A549 (cell line): ENCODE measurements at places on chromosomes 12 and 14.

- DNase-seq = no peak
Measured at GRCh38 chr12:79927772-79928474, 7.0 kb downstream of the PPP1R12A start.

- no peak for DNase-seq
Measured at GRCh38 chr12:96473394-96474093, 15.8 kb upstream of the CFAP54 start.

DNA sequence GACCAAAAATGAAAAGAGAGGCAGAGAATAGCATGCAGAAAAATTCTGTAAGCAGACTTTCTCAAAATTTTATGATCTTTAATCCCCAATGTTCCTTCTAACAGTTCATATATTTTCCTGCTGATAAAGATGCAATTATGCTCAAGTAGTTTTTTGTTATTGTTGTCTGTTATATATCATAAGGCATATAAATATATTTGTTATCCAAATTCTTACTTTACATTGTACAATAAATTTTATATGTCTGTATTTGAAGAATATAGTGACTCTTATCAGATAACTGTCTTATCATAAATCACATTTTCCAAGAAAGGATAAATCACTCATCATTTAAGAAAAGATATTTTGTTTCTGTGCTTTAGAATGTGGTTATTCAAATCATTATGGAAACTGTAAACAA is 2.6 kb downstream of the RASSF9 start:
- no peak for DNase-seq

- DNase-seq = no peak
Measured at GRCh38 chr14:49934646-49935045, 41.8 kb downstream of the ARF6 start.

GRCh38 chr12:54027442-54027786 is 826 bp upstream of the HOXC6 start:
- no peak for DNase-seq

DNA sequence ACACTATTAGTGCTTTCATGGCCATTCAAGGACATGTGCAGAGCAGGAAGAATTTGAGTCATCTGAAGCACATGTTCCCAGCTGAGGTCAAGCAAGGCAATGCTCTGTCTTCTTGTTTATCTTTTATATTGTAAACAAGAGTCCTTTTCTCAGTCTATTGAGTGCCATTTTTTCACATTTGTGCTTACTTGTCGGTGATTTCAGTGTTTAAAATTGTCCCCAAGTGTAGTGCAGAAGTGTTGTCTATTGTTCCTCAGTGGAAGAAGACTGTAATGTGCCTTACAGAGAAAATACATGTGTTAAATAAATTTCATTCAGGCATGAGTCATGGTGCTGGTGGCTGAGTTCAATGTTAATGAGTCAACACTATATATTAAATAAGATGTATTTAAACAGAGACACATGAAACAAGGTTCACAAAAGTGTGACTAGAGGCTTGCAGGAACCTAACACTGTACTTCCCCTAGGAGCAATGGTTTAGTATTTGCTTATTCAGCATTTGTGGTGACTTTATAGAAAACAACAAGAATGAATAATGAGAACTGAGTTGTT is 391.1 kb downstream of the LRIG3 start:
- DNase-seq = peak; percentile 40

DNA sequence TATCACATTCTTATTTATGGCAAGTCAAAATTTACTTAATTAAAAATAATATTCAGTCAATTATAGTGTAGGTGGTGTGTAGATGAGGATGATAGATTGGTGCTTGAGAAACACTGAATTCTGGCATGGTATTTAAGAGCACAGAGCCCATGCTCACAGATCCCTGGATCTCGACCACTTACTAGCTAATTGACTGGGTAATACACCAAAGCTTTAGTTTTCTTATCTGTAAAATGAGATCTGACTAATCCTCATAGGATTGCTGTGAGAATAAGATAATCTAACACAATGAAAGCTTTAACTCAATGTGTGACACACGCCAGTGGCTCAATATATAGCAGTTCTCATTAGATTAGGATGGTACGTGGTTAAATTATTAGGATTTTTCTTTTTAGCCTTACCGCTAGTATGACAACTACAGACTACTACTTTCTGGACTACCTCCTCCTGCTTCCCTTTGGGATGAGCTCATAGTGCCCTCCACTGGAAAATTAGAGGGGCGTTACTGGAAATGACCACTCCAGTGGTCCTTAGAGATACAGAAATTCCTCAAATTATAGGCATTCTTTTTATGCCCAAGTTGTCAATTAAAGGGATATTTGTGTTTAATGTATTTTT is 482.8 kb upstream of the TBX3 start:
- peak; percentile 20 for DNase-seq

DNA sequence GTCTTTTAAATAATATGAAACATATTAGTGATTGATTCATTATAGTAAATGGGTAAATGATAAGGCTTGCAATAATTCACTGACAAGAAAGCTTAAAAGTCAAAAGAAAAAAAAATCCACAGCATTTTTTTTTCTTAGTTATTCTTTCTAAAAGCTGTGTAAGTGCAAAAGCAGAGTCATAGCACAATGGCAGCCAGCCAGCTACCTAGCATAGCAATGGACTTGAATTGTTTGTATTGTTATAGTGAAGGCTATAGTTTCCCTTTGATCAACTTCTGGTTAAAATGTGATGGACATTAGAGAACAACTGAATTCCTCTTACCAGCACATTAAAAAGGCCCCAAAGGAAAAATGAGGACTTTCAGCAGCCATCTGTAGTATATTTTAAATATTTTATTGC is 232.1 kb downstream of the NAV3 start:
- no peak for DNase-seq

DNA sequence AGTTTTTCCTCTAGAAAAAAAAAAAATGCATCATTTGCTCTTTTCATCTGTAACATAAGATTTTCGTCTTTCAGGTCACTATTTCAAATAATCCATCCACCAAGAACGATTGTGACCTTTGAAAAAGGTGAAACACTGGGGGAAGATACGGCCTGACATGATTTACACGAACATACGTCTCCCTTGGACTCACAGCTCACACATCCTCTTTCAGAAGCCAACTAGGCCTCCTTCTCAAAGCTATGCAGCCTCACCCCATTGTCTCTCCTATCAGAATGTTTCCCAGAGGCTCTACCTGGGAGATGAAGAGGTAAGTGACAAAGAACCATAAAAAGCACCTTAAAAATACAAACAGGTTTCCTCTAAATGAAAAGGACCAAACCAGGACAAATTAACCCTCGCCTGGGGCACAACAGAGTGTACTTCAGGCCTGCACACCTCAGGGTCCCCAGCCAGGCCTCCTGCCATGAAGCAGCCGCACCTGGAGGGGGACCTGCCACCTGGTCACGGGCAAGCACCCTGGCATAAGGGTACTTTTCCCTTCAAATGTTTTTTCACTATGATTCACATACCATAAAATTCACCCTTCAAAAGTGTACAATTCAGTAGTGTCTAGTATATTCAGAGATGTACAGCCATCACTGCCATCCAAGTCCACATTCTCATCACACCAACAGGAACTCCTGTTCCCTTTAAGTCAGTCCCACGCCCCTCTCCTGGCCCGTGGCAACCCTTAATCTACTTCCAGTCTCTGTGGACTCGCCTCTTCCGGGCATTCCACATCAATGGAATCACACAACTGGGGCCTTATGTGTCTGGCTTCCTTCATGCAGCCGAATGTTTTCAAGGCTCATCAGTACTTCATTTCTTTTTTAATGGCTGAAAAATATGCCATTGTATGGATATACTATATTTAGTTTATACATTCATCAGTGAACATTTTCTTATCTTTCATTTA is 5.4 kb downstream of the SLC15A4 start:
- DNase-seq = peak; percentile 26

GRCh38 chr14:80973931-80974641 is 18.7 kb downstream of the TSHR start:
- no peak for DNase-seq

GRCh38 chr14:35985474-35986218 is 159.5 kb downstream of the BRMS1L start:
- peak; percentile 8 for DNase-seq
